ENCODE measurements at places on chromosomes 16 and 17. TPM values are rescaled to one million over a fixed set of nuclear protein-coding genes. Genes with fewer than 3 reads are reported as not detected.
A peak's percentile ranks its signal among the peaks of the same experiment; 100 is the strongest.

Gene CDC42EP4
- total RNA-seq: 5.1 TPM

DNA sequence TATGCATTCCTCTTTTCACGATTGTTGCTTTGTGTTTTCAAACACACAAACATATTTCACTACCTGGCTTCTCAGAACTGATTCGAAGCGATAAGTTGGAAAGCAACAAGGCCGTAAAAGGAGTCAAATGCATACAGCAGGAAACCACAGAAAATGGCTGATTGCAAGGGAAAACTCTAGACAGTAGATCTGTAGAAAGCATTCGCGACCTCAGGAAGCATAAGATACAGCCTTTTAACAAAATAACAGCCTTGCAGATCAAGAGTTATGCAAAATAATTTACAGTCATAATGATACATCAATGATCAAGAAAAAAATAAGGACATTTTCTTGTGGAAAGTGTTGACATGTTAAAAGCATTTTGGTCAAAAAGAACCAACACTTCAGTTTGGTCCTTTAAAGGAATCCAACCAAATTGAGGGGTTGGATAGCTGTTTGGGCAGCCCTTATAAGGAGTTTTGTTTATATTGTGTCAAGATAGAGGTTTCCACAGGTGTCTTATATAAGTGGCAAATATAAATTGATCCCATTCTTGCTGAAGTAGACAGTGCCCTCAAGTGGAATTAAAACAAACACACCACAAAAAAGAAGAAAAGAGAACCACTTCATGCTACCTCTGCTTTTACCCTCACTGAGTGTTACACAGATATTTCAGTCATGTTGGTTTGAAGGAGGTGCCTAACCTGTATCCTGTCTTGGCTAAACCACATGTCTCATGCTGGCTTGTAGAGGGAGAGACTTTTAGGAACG, 5.5 kb downstream of the CYLD start:
- DNase-seq: peak; percentile 18

GRCh38 chr16:4654011-4654963, 29.7 kb downstream of the MGRN1 start:
- DNase-seq: no peak

GRCh38 chr17:49053171-49053829, 56.1 kb downstream of the IGF2BP1 start:
- DNase-seq: no peak

GRCh38 chr16:22333457-22333994, 36.3 kb downstream of the POLR3E start:
- DNase-seq: no peak

DNA sequence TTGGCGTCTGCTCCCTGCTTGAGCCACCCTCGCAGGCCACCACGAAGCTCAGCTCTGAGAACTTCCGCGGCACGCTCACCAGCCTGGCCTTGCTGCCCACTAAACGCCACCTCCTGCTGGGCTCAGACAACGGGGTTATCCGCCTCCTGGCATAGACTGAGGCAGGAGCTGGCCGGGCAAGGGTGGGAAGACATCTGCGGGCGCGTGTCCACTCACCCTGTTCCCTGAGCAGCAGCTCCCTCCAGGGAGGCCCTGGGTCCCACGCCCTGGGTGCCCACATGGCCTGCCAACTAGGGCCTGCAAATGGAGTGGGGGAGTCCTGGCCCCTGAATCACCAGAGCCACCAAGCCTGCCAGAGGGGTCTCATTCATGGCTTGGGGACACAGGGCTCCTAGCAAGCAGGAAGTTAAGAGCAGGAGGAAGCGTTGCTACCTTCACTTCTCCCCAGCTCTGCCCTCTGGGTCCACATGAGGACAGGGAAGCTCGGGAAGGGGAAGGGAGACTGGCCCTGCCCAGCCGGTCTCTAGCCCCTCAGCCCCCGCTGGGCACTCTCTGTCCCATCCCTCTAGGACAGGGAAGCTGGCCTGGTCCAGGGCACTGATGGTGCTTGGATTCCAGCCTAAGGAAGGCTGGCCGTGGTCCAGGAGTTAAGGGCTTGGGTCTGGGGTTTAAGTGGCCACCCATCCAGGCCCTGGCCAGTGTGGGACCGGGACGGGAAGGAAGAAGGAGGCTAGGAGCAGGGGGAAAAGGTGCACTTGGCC, 5.0 kb upstream of the SERPINF2 start:
- DNase-seq: no peak
